ENCODE measurements at places on chromosomes 16 and 17.

DNA sequence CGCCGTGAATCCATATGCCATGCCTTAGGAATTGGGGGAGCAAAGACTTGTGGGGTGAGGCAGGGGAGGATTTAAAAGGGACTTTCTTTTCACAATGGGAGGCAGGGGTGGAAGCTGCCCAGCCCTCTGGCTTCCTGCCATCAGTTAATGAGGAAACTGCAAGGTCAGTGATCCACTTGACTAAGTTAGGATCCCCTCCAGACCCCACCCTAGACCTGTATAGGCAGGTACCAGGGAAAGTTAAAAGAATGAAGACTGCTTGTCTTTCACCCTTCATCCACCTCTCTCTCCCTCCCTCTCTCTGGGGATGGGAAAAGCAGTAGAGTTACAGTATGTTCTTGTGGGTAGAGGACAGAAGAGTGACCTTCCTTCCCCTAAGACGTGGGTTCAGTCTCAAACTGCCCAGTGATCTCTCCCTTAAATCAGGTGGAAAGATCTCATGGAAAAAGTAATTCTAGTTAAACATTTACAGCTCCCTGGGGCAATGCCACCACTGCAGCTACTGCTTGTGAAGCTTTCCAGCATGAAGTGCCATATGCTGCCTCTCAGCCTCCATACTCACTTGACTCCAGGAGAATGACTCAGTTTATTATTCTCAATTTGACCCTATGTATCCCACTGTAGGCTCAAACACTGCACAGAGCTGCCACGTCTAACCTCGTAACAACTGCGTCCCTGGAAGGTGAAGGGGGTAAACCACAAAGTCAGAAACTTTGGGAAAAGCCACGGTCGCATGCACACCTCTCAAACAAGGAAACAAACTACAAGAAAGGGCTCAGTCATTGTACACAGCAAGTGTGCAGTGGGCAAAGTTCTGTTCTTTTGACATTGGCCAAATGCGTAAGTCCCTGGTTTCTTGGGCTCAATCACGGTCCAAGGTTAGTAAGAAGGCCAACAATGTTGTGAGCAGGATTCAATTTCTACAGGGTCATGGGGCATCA, 1.2 kb downstream of the COA3 start:
- DNase-seq: no peak

GRCh38 chr16:10981697-10982216, 37.4 kb downstream of the CLEC16A start:
- DNase-seq: no peak

DNA sequence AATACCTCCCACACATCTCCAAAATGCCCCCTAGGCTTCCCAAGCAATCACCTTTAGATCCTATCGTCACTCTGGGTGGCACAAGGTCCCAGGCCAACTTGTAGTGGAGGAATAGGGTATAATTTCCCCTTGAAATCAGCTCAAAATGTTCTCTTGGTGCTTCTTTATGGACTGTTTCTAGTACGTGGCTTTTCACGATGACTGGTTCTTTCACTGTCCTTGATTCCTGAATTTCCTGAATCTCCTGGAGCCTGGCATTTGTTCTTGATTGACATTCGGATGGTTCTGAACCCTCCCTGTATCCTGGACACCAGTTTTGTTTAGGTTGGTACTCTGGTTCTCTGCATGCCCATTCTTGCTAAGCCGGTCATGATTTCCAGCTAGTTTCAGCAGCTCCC, 6.9 kb upstream of the VPS53 start:
- no peak for DNase-seq

GRCh38 chr16:46914556-46915201, 30.5 kb downstream of the GPT2 start:
- DNase-seq: no peak

DNA sequence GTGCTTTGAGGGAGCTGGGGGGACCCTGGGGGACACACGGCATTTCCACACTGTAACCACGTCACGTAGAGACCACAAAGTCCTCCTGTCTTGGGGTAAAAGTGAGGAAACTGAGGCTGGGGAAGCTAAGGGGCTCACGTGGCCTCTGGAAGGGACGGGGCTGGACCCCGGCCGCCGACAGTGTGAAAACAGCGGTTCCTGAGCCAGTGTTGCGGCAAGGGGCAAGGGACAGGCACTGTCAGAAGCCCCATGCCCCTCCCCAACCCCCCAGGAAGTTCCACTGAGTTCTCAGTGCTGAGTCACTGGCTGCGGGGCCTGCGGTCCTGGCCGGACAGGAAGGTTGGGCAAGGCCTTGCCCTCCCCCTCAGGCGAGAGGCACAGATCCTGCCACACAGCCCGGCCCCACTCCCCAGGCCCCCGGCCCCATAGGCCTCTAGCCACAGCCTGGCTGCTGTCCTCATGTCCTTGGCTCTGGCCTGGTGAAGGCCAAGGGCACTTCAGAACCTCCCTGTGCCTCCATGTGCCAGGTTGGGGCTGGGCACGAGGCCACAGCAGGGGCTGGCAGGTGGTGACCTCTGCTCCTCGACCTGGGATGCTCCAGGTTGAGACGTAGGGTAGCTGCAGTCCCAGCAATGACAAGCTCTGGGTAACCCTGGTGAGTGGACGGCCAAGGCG, 5.0 kb upstream of the CCDC57 start:
- DNase-seq: peak; percentile 95

DNA sequence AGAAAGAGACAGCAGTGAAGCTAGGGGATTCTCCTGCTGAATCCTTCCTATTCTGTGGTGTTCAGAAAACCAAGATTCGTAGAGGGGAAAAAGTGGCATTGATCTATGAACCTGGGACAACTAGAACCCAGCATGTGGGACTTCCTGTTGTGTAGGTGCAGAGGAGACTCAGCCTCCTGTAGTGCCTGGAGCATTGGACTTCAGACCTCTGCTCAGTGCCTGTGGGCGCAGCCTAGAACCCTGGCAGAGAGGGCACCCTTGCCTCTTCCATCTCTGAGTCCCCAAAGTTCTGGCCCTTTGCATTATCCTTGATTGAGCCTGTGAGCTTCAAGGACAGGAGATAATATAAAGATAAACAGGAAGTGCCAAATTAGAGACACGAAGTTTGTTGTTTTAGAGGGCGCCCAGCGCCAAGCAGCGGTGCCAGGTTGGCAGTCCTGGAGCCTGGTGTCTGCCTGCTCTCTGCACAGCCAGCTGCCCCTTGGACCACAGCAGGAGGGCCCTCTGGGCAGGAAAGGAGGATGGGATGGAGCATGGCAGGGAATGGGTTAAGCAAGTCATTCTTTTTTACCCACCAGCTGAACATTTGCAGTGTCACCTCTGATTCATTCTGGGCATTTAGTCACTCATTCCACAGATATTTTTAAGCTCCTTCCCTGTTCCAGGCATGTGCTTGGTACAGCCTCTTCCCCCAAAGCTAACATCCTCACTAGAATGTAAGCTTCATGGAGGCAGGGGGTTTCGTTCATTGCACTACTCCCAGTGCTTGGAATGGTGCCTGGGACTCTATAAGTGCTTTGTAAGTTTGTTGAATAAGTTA, 11.9 kb upstream of the SP6 start:
- no peak for DNase-seq

DNA sequence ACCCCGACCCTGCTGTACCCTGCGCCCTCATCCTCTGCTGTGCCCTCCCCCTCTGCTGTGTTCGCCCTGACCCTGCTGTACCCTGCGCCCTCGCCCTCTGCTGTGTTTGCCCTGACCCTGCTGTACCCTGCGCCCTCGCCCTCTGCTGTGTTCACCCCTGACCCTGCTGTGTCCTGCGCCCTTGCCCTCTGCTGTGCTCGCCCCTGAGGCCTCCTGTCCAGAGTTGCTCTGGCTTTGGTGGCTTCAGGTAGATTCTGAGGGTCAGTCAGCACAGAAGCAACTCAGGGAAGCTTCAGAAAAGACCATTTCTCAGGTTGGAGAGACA, 11.5 kb downstream of the ZNF276 start:
- no peak for DNase-seq

DNA sequence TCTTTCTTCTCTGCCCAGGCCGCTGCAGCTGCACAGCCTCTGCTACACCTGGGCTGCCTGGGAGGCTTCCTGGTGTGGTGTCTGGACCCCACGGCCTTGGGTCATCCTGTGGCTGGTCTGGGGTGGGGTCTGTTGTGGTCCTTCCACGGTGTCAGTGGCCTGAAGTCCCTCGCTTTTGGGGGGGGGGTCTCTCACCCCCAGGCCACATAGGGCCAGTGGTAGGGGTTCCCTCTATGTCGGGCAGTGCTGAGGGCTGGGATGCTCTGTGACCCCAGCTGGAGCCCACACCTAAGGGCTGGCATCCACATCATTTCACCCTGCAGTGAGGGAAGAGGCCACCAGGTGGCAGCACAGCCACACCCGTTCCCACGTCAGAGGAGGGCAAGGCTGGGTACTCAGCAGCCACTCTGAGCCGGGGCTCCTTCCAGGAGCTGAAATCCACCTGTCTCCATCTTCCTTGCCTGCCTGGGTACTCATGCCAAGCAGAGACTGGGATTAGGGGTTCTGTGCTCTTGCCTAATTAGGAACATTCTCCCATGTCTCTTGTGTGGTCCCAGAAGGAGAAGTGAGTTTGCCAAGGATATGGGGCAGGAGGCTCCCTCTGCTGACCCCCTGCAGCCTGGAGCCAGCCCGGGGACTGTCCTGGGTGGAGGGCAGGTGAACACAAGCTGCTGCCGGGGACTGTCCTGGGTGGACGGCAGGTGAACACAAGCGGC, 13.0 kb downstream of the ENGASE start:
- DNase-seq: no peak

- no peak for DNase-seq
Observed at GRCh38 chr17:62648251-62648955, 20.9 kb downstream of the MRC2 start.

DNA sequence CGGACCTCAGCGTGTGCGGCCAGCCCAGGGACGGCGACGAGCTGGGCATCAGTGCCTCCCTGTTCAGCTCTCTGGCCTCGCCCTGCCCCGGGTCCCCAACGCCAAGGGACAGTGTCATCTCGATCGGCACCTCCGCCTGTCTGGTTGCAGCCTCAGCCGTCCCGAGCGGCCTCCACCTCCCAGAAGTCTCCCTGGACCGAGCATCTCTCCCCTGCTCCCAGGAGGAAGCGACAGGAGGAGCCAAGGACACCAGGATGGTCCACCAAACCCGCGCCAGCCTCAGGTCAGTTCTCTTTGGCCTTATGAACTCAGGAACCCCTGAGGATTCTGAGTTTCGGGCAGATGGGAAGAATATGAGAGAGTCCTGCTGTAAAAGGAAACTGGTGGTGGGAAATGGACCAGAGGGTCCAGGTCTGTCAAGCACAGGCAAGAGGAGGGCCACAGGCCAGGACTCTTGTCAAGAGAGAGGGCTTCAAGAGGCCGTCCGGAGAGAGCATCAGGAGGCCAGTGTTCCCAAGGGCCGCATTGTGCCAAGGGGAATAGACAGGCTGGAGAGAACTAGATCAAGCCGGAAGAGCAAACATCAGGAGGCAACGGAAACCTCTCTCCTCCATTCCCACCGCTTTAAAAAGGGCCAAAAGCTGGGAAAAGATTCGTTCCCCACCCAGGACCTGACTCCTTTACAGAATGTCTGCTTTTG, 825 bp downstream of the HASPIN start:
- DNase-seq: no peak

DNA sequence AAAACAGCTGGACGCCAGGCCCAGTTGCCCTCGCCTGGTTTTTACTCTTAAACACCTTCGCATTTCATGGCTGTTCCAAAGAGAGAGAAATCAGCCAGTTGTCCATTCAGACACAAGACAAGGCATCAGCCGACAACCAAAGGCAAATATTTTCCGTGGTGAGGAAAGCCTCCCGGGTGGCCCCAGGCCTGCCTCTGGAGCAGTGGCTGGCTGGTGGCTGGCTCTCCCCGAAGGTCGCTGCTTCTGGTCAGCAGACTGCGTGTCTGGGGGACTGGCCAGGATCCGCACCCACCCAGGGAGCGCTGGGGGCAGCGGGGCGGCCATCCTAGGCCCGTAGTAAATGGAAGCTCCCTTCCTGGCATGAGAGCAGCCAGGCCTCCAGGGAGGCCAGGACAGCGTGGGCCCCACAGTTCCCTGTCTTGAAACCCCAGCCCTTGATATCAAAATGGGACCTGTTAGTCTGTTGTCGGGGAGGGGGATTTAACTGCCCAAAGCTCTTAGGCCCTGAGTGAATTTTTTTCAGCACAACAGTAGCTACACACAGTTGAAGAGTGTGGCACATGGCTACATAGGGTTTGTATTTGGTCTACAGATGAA, 57.7 kb downstream of the SREBF1 start:
- no peak for DNase-seq

DNA sequence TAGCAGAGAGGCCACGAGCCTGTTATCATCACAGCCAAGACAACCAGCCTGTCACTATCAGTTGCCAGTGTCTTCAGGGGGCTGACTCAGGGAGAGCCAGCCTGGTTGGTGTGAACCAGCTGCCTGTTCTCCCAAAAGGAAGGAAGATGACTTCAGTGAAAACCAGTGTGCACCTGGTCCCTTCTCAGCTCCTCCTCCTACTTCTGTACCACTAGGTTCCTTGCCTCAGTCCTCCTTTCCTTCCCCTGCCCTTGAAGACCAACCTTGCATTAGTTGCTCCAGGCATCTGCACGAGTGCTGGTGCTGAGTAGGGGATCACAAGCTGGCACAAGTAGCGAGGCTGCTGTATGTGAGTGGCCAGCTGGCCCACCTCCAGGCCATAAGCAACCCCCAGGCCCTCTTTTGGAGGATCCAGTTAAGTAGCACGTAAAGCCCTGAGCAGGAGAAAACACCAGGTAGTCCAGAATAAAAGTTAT, 8.5 kb downstream of the TUBG1 start:
- no peak for DNase-seq

DNA sequence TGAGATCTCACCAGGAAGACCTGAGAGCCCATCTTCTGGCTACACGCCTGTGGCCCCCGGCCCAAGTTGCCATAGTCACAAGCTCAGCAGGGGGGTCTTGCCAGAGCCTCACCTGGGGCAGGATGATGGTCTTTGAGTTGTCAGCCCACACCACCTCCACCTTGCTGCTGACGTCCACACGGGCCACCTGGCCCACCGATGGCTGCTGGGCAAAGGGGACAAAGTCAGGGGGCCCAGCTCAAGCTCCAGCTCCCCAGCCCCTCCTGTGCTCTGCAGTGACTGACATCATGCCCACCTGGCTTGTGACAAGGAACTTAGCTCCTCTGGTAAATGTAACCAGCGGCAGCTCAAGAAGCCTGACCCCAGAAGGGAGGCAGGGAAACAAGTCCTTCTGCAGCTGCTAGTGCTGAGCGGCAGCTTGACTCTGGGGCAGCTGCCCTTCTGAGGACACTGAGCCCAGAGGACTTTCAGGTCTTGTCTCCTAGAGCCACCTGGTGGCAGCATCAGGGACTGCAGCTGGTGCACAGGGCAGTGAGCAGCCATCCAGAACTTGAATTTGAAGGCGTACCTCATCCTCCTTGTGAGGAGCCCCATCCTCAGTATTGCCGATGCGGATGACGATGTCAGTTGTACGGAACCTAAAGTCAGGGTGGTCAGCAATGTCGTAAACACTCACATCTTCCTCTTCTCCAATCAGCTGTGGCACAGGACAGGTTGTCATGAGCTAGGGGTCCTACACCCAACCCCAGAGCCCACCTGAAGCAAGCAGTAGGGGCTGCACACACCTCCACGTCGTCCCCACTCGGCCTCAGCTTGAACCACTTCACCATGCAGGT, 13.5 kb downstream of the SPHK1 start:
- no peak for DNase-seq

GRCh38 chr16:58280146-58280845, 14.5 kb downstream of the PRSS54 start:
- no peak for DNase-seq
